Urothelium cell line (cell line): ENCODE measurements at places on chromosomes 5 and 9.

DNA sequence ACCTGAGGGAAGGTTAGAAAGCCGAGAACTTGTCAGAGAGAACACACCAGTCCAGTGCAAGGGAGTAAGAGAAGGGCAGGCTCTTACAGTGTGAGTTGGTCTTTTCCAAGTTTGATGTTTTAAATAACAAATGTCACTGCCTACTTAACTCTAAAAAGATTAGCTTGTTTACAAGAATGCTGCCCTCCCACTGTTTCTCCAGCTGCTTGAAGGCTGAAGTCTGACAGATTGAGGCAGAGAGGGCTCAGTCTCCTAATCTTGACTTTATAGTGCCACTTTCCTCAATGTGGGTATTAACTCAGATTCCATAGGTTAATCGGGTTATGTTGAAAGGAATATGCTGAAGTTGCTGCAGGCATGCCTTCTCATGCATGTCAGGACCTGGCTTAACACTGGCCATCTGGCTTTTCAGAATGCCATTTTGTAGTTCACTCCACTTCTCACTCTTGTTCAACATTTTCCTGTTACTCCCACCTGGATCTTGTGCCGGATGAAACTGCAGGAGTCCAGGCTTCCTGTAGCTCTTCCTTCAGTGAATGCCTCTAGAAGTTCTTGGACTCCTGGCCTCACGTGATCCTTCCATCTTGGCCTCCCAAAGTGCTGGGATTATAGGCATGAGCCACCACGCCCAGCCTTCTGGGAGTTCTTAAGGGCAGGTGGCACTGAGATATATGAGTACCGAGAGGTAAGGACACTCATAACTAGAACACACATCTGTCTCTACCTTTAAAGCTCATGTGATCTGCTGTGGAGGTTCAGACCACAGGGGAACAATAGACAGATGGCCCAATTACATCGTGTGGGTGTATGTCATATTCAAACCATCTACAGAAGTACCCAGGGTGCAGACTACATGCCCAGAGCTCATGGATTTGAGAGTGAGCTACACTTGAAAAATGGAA is 249.7 kb downstream of the ARHGAP26 start:
- DNase-seq = no peak

GRCh38 chr5:123965626-123966025 is 453.6 kb downstream of the CSNK1G3 start:
- DNase-seq = no peak

DNA sequence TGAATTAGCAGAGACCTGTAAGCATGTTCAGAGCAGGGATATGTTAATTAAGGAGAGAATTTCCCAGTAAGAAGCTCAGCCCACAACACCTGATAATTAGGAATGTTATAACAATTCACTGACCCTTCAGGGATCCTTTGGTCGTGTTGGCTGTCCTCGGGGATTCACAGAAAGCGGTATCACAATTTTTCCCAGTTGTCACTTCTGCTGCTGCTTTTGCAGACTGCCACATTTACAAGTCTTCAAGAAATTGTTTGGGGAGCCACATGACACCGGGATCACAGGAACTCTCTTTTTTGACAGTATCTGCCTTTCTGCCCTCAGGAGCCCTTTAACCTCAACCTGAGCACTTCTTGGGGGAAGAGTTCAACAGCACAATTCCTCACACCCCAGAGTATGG is 265.5 kb downstream of the GLIS3 start:
- no peak for DNase-seq

DNA sequence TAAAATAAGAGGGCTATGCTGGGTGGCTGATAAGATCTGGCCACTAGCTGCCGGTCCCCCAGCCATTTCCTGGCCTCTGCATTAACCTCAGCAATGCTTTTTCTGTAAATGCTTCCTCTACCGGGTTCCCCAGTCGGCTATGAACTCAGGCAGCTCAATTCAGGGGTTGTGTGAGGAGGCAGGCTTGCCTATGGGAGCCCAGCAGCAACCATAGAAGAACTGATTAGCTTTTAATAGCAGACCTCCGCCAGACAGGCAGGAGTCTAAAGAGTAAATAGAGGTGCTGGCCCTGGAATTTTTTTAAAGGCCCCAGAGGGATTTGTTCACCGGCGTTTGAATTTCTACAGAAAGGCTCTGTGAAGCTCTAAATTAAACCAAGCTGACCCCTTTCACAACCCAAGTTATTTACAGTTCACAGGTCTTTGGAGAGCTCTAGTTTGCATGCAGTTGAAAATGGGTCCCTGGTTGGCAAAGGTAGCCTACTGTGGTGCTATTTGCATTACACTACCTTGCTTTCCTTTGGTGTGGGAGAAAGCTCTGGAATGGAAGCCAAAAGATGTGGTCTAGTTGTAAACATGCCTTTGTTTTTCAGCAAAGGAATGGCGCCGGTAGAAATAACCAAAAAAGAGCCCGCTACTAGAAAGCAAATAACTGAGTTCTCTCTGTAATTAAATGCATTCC is 289.7 kb upstream of the SEMA6A start:
- no peak for DNase-seq

DNA sequence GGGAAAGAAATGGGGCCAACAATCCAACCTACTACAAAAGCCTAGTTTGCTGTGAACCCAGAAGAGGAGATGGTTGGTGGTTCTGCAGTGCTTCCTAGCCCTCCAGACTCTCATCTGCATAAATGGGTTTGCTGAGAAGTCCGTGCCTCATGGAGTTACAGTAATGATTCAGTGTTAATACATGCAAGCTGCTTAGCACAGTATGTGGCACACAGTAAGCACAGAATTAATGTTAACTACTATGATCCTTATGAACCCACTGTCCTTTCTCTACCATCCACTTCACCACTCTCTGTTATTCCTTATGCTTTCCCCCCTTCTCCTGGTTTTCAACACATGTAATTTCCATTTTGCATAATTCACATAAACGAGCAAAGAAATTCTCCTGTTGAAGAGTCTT is 100.0 kb downstream of the ACTBL2 start:
- DNase-seq = no peak

DNA sequence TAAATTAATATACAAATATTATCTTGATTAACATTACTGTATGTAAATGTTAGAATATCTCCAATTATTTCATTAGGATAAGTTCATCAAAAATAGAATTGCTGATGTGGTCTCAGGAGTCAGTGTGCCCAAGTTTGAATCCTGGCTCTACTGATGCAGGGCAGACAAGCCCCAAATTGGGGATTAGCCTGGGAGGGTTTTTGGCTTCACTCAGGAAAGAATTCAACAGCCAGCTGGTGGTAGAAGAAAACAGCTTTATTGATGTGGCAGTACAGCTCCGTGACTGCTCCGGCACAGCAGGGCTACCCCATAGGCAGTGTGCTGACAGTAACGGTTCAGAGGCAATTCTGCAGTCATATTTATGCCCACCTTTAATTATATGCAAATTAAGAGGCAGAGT is 32.5 kb downstream of the COL27A1 start:
- DNase-seq = no peak

DNA sequence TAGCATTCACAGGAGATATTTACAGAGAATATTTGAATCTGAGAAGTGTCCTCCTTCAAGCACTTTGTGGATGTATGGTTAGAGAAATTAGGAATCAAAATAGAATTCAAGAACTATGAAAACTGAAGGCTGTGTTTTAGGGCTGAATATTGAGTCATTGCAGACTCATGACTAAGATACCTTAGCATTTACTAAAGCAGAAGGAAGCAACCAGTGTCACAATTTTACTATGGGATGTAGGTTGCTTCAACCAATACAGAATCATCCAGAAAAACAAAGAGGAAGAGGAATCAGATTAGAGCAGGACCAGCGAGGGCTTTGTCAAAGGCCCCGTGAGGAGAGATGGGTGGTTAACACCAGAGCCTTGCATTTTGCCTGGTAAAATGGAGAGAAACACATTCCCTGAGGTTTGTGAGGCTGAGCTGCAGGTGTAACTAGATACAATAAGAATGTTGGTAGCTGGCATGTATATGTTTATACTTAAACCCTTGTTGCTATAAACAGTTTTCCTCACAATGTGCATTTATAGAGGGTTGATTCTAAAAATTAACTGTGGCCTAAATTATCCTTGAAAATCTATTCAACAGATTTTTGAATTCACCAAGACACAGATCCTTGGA is 518.1 kb downstream of the AGTPBP1 start:
- DNase-seq = peak; percentile 35

GRCh38 chr9:137552022-137552768 is 516 bp downstream of the MRPL41 start:
- peak; percentile 30 for DNase-seq

- DNase-seq = no peak
These were observed 289.9 kb downstream of the RAB3C start for GRCh38 chr5:58872670-58873273.

DNA sequence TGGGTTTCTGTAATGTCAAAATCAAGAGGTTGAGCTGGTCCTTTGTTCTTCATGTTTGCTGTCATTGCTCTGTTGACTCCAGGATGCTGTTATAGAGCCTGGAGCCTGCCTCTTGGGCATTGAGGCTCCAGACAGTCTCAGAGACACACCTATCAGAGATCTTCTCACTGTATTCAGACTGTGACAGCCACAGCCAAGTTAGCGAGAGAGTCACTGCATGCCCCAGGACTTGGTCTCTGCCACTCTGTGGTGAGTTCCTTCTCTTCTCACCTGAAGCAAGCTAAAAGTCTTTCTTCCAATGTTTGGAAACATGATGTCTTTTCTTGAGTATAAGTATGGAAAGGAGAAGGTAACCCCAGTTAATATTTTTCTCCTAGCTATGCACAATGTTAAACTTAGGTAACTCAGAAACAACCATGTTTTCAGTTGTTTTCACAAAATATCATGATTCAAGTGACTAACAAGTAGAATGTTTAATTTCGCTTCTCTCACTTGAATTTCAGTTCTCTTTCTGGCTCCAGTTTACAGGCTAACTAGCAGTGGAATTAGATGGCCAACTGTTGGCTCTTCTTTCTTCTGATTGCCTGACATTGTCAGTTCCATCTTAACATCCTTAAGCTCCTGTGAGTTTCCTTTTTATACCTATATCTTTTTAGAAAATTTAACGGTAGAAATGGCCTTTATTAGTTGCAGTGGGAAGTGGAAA is 20.6 kb upstream of the ZFYVE16 start:
- no peak for DNase-seq

DNA sequence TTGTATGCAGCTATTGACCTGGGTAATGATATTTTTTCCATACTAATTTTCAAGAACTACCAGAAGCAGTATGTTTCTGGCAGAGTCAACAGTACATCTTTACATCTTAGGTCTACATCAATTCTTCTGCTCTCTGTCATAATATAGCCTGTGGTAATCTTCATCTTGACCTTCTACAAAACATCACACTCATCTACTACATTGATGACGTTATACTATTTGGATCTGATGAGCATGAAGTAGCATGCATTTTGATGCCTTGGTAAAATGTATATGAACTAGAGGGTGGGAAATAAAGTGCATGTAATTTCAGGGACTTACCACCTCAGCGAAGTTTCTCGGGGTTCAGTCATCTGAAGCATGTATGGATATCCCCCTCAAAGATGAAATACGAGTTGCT is 629.7 kb upstream of the SGCD start:
- DNase-seq = no peak

DNA sequence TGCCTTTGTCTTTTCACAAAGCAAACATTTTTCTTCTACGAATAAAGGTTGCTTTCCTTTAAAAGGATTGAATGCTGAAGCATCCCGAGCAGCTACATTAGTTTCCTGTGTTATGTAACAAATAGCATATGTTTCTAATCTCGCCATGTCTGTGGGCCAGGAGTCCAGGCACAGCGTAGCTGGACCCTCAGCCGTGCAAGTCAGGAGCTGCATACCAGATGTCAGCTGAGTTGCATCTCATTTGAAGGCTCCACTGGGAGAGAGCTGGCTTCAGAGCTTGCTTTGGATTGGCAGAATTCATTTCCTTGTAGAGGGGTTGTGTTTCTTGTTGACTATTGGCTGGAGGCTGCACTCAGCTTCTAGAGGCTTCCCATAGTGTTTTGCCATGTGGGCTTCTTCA is 16.0 kb upstream of the GOLPH3 start:
- DNase-seq = no peak

DNA sequence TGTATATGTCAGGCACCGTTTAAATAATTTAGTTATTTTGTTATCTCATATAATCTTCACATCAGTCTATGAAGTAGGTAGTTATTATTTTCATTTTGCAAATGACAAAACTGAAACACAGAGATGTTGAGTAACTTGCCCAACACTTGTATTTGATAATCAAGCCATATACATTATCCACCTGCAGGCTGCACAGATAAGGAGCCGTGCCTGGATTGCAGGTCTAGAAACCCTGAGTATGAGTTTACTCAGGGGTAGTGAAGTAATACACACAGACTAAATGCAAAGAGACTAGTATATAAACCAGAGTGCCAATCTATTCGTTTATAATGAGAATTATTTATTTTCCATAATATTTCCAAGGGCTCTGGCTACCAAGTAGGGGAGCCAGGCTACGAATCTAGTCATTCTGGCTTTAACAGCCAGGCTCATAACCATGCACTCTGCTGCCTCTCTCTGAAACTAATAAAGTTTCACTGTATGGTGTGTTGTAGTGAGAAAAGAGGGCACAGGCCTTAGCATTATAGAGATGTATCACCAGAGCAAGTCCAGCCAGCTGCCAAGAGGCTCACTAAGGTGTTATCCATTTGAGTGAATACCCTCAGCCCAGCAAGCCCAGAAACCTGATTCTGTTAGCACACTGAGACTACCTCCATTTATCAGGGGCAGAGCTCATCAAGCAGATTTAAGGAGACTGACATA is 4.5 kb downstream of the HEMGN start:
- no peak for DNase-seq

GRCh38 chr5:64315778-64316177 is 150.1 kb downstream of the RNF180 start:
- DNase-seq = no peak

DNA sequence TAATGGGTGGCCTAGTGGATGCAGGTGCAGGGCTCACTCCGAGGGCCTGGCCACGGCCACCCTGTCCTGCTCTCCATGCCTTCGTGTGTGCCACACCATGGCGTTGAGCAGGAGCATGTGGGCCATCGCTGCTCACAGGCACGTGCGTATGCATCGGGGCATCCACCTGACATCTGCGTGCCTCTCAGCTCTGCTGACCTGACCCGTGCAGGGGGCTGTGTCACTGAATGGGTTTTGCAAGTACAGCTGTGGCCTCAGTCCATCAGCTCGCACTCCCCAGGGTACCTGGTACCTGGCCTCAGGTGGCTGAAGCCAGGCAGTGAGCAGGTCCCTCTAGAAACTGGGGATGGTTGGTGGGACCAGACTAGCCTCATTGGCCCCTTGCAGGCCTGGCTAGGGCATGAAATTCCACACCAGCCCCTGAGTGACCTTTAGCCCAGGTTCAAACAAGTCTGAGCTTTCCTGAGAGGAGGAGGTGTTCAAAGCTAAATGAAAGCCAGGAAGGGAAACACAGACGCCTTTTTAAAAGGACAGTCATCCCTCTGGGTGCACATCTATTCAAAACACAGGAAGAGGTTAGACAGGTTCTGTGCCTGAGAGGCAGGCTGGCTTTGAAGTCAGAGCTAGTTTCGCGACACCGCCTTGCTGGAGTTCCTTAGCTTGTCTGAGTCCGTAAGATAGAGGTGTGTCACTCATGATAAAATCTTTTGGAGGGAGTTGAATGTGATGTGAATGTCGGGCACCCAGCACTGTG is 74.0 kb downstream of the MACROH2A1 start:
- DNase-seq = no peak

- DNase-seq = peak; percentile 49
These were observed 36.4 kb downstream of the GLT6D1 start for GRCh38 chr9:135602789-135603481.
